ENCODE measurements at places on chromosomes 1 and 21. TPM values are rescaled to one million over a fixed set of nuclear protein-coding genes. Genes with fewer than 3 reads are reported as not detected.

DNA sequence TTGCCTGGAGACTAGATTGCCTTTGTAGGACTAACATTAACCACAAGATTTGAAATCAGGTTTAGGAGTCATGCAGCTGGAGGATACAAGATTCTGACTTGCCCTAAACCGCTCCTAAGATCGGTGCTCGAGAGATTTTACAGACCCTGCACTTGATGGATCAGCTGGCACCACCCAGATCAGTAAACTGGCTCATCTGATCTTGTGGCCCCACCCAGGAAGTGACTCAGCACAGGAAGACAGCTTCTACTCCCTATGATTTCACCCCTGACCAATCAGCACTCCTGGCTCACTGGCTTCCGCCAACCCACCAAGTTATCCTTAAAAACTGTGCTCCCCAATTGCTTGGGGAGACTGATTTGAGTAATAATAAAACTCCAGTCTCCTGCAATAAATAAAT is 876 bp upstream of the CATSPERE start:
- DNase-seq: no peak
- no peaks in the 10 kb centered on the region for H3K36me3 ChIP-seq
- H3K27me3 ChIP-seq: no peaks in the 10 kb centered on the region
- no peak overlapping the region for H3K4me3 ChIP-seq

WDR26 gene
- total RNA-seq: 65.8 TPM

GRCh38 chr1:154955039-154955717 is 721 bp downstream of the PBXIP1 start:
- H3K36me3 ChIP-seq: peaks cover 16% of the 10 kb centered on the region
- peak overlapping the region; percentile 85 for H3K4me3 ChIP-seq
- no peaks in the 10 kb centered on the region for H3K27me3 ChIP-seq
- peak overlapping the region; percentile 100 for H3K27ac ChIP-seq

DNA sequence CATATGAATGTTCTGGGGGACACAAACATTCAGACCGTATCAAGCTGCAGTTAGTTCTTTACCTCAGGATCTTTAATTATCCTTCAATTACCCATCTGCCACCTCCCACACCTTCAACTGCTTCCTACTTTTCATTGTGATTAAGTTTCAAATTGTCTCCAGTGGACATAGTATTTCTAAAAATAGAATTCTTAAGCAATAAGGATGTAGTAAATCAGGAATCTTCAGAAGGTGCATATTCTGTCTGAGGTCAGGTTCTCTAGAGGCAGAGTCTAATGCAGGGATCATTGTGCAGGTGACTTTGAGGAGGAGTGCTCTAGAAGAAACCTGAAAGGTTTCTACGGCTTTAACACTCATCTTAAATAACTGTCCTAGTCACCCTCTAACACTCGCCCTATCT is 102.6 kb upstream of the PPP2R5A start:
- no peaks in the 10 kb centered on the region for H3K27me3 ChIP-seq
- no peak overlapping the region for H3K4me3 ChIP-seq
- no peak overlapping the region for H3K27ac ChIP-seq
- peaks cover 12% of the 10 kb centered on the region for H3K4me1 ChIP-seq
- no peaks in the 10 kb centered on the region for H3K36me3 ChIP-seq

- no peaks in the 10 kb centered on the region for H3K4me1 ChIP-seq
- no peak for DNase-seq
- no peak overlapping the region for H3K4me3 ChIP-seq
- no peak overlapping the region for H3K27ac ChIP-seq
These were observed 355.0 kb downstream of the SETD4 start for GRCh38 chr21:35705237-35705887.

DNA sequence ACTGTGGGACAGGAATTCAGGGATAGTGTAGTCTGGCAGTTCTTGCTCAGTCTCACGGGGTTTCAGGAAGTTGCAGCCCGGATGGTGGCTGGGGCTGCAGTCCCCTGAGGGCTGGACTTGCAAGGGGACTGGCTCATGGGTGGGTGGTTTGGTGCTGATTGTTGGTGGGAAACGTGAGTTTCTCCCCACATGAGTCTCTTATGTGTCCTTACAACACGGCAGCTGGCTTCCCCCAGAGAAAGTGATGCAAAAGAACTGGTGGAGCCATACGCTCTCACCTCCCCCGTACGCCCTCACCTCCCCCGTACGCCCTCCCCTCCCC is 64.9 kb downstream of the EVA1C start:
- DNase-seq: no peak
- H3K27me3 ChIP-seq: no peaks in the 10 kb centered on the region
- no peak overlapping the region for H3K27ac ChIP-seq
- no peaks in the 10 kb centered on the region for H3K36me3 ChIP-seq
- no peak overlapping the region for H3K4me3 ChIP-seq

DNA sequence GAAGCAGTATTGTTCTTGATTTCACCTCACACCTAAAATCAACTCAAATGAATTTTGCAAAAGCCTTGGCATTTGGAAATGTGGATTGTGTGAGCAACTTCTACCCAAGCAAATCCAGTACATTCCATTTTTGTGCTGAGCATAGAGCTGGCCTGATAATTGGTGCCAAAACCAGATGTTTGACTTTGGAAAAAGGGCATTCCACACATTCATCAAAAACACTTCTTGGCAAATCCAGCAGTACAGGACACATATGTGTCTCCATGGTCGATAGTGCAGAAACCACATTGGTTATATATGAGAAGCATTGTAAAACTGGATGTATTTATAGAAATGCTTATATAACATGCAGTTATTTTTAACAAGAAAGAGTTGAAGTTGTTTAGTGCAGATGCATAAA is 210.4 kb downstream of the KCNK2 start:
- no peak overlapping the region for H3K27ac ChIP-seq
- no peaks in the 10 kb centered on the region for H3K36me3 ChIP-seq
- no peaks in the 10 kb centered on the region for H3K27me3 ChIP-seq
- no peak overlapping the region for H3K4me3 ChIP-seq

EVI5 gene
- 27.7 TPM for total RNA-seq

DNA sequence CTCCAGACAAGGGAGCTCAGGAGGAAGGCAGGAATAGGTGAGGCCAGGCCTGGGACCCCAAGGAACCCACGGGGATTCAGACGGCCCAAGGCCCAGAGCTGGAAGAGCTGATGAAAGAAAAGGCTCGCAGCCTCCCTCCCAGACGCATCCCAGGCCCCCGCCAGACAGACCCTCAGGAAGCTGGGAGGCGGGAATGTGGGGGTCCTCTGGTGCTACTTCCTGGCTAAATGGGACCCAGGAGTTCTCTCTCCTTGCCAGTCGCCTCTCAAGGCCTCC is 430 bp downstream of the FBXO2 start:
- H3K4me3 ChIP-seq: no peak overlapping the region
- peaks cover 31% of the 10 kb centered on the region for H3K4me1 ChIP-seq
- no peaks in the 10 kb centered on the region for H3K27me3 ChIP-seq
- H3K36me3 ChIP-seq: peaks cover 11% of the 10 kb centered on the region

PLEKHA6 gene
- 0.09 TPM for total RNA-seq

- no peak overlapping the region for H3K27ac ChIP-seq
- H3K27me3 ChIP-seq: no peaks in the 10 kb centered on the region
- no peak for DNase-seq
- no peak overlapping the region for H3K4me3 ChIP-seq
These were observed 16.6 kb downstream of the DDI2 start for GRCh38 chr1:15633756-15634420.

- no peak overlapping the region for H3K27ac ChIP-seq
- H3K4me1 ChIP-seq: no peaks in the 10 kb centered on the region
- DNase-seq: no peak
- no peaks in the 10 kb centered on the region for H3K27me3 ChIP-seq
- H3K36me3 ChIP-seq: no peaks in the 10 kb centered on the region
These were observed 263.1 kb upstream of the CHRM3 start for GRCh38 chr1:239123260-239123659.
